ENCODE measurements at places on chromosomes 12 and 14.

DNA sequence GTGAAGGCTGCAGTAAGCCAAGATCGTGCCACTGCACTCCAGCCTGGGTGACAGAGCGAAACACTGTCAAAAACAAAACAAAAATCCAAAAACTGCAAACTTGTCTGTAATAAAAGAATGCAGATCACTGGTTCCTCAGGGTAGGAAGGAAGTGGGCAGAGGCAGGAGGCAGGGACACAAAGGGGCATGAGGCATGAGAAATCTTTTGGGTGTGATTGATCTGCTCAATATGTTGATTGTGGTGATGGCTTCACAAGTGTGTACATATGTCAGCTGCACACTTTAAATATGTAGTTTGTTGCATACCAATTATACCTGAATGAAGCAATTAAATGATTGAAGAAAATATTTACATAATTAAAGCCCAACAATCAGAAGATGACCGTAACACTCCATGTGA, 117.6 kb downstream of the CMAS start:
- DNase-seq, result no peak

- DNase-seq, result no peak
These were observed 599 bp downstream of the PAPLN start for GRCh38 chr14:73237786-73238423.

GRCh38 chr12:100539202-100539601, 34.3 kb upstream of the GAS2L3 start:
- DNase-seq, result no peak

- no peak for DNase-seq
These were observed 231.0 kb upstream of the HMGA2 start for GRCh38 chr12:65593239-65593701.

- DNase-seq, result no peak
These were observed 98.4 kb upstream of the SLC38A2 start for GRCh38 chr12:46470975-46471374.

GRCh38 chr14:91817566-91818325, 49.6 kb downstream of the TC2N start:
- peak; percentile 11 for DNase-seq

GRCh38 chr12:66719862-66720261, 41.0 kb upstream of the GRIP1 start:
- DNase-seq, result no peak
